ENCODE measurements at places on chromosomes 13 and 19.
A peak's percentile ranks its signal among the peaks of the same experiment; 100 is the strongest.

GRCh38 chr19:48646722-48647216 lies 782 bp upstream of the CA11 start:
- no peak for DNase-seq

DNA sequence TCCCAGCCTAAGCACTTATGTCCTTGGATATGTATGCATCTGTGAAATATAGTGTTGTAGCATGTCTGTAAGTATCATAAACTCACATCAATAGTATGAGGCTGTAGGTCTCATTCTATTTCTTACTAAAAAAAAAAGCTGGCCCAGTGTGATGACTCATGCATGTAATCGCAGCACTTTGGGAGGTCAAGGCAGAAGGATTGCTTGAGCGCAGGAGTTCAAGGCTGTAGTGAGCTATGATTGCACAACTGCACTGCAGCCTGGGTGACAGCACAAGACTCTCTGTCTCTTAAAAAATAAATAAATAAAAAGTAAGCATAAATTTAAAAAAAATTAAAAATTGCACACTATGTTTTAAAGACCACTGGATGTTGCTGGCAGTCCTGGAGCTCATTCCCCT lies 79.1 kb upstream of the SPATA13 start:
- DNase-seq = no peak

GRCh38 chr19:13764821-13765394 lies 586 bp downstream of the MRI1 start:
- DNase-seq = no peak

GRCh38 chr19:23784274-23784673 lies 25.6 kb upstream of the ZNF681 start:
- DNase-seq = no peak

GRCh38 chr19:16576690-16577530 lies 4.7 kb upstream of the SLC35E1 start:
- no peak for DNase-seq

DNA sequence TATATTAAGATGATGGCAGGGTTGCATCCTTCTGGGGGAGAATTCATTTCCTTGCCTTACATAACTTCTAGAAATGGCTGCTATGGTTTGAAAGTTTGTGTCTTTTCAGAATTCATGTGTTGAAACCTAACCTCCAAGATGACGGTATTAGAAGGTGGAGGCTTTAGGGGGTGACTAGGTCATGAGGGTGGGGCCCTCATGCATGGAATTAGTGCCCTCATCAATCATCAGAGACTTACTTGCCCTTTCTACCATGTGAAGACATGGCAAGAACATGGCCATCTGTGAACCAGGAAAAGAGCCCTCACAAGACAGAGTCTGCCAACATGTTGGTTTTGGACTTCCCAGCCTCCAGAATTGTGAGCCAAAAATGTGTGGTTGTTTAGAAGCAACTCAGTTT lies 14.8 kb upstream of the FCER2 start:
- no peak for DNase-seq

DNA sequence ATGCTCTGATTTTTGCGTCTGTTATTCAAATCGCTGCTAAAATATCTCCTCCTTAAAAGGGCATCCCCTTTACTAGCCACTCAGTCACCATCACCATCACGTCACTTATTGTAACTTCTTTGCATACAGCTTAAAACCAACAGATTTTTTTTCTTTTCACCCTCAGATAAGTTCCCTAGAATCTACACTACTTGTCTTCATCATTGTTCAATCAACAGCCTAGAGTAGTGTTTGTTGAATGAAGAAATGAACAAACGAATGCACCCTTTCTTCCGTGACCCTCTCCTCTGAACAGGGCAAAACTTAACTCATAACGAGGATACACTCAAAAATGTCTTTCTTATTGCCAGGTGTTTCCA lies 1.1 kb upstream of the AKAP11 start:
- DNase-seq = no peak

- no peak for DNase-seq
Observed at GRCh38 chr19:55333870-55334269, 5.8 kb upstream of the KMT5C start.

DNA sequence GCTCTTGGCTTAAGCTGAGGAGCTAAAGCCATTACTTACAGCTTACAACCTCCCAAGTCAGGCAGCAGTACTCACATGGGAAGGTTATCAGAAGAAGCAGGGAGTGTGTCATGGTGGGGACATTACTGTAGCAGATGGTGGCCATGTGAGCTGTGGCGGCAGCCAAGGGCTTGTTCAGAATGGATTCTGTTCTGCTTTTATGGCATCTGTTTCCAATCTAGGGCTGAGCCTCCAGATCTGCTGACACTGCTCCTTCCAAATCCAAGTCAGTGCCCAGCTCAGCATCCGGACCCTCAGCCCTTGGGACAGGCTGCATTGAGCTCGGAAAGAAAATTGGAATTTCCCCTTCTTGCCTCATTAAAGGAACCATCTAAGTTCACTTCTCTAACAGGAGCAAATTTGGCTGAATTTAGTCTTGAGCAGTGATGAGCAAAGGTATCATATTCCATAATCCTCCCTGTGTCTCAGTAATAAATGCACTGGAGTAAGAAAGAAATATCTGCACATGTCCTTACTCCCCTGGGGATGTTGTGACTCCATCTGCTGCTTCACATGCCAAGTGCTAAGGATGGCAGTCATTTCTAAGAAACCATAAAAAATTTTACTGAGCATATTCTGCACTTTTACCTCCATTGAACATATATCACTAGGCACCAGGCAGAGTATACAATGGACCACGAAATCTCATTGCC lies 73.9 kb downstream of the KCTD12 start:
- DNase-seq = no peak

GRCh38 chr13:46556418-46556779 lies 3.4 kb downstream of the LRCH1 start:
- DNase-seq = no peak

DNA sequence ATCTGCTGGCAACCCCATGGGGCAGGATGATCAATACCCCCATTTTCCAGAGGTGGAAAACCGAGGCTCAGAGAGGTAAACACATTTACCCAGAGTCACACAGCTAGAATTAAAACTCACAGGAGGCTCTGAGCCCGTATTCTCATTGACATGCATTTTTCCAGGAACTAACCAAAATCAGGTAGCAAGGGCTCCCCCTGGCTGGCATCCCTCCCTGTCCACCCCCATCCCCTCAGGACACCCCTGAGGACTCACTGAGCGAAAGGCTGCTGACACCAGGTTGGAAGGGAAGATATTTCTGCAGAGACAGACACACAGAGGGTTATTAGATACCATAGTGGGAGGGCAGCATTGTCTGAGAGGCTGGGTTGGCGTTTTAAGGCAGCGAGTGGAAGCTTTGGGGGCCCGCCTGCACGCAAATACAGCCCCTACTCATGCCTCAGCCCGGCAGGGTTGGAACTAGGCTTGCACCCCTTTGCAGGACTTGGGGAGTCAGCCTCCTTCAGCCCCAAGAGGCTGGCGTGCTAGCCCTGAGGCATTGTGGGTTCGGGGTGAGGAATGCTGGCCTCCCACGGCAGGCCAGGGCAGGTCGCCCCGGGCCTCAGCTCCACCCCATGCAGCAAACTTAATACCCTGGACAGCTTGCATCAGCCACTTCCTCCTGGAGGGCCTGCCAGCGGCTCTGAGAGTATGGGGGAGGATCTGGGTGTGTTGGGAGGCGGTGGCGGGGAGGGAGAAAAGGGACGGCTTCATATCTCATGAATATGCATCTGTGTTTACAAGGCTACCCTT lies 3.9 kb downstream of the SLC1A5 start:
- peak; percentile 87 for DNase-seq

- no peak for DNase-seq
Observed at GRCh38 chr19:39160889-39161672, 35.5 kb downstream of the PAK4 start.

- no peak for DNase-seq
Observed at GRCh38 chr13:83232626-83233025, 649.6 kb downstream of the SLITRK1 start.

DNA sequence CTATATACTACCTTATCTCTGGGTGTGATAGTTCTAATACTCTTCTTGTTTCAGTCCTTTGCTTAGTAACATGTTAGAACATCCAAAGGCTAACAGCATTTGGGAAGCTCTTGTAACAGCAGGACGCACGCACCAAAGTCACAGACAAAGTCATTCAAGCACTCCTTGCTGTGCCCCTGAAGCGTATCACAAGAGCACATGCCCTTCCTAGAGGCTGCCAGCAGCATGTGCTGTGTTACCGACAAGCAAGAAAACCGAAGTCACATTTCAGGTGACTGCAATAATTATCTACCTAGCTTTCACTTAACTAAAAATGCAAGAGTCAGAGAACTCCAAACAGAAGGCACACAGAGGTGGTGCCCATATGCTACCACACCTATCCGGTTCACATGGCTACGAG lies 194.1 kb downstream of the KLF12 start:
- DNase-seq = no peak

DNA sequence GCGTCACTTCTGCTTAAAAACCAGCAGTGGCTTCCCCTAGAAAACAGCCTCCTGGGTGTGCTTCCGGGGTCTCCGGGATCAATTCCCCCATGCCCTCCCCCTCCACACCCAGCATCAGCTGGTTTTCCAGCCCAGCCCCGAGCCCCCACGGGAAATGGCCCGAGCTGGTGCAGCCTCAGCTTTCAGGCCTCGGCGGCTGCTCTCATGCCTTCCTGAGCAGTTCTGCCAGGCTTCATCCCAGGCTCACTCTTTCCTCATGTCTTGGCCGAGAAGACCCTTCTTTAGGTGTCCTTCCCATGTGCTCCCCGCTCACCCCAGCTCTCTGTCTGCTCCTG lies 103.1 kb upstream of the RNF113B start:
- no peak for DNase-seq

GRCh38 chr19:1672038-1672768 lies 19.8 kb upstream of the TCF3 start:
- no peak for DNase-seq

DNA sequence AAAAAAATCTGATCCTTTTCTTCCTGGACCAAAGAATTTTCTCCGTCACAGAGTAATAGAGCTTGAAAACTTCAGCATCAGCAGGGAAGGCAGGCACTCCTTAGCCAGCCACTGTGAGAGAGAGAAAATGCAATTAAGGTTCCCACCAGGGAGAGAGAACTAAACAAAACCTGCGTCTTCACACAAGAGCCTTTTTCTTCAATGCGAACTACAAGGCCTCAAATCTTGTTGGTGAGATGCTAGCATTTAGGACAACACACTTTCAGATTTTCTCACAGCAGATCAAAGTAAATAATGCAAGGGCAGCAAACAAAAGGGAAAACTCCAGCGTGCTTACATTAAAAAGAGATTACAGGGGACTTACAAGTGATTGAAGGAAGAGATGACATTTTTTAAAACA lies 80.1 kb downstream of the DACH1 start:
- DNase-seq = no peak

GRCh38 chr13:35979361-35979951 lies 151.7 kb downstream of the DCLK1 start:
- DNase-seq = peak; percentile 80

DNA sequence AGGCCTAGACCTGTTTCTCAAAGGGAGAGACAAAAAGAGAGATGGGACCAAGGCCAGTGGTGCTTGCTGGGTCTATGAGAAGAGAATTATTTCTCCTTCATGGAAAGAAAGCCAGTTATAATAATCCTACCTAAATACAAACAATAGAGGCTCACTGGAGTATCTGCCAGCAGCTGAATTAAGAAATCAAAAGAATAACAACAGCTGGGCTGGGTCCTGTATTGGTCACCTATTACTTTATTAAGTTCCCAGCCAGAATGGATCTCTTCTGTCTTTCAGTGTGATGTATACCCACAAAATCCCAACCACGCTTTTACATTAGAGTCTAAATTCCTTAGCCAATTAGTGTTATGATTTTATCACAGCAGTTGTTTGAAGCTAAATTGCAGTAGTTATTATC lies 297.8 kb upstream of the DACH1 start:
- no peak for DNase-seq

GRCh38 chr19:10395003-10395402 lies 8.3 kb downstream of the CDC37 start:
- DNase-seq = no peak

DNA sequence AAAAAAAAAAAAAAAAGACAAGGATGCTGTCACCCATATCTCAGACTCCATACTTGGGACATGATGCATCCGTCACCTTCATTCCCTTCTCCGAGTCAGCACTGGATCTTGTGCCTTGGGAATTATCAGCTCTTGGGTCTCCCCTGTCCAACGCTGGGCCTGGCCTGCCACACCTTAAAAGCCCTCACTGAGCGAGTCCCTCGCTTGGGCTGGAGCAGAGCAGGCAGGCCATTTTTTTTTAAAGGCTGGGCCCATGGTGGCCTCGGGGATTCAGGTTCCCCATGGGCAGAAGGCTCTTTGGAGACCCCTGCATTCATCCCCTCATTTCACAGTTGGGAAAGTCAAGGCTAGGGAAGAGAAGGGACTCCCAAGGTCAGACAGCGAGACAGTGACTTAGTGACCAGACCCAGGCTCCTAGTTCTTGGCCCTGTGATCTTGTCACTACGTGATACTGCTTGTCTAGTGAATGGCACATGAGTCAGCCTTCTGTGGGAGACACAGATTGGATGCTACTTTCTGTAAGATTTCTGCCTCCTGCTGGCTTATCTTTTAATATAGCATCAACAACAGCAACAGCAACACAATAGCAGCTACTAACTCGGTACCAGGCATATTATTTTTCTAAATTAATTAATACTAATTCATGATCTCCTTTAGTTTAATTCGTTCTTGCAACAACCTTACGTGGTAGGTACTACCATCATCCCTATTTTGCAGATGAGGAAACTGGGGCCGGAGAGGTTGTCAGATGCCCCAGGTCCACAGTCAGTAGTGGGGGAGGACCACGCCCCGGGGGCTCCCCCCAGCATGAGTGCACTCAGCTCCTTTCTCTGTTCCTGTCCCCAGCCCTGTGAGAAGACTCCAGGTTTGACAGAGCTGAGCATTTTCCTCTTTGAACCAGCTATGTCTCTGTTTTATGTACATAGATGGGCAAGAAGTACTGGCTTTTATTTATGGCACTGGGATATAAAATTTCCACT lies 27.4 kb upstream of the ZNF536 start:
- DNase-seq = no peak

- no peak for DNase-seq
Observed at GRCh38 chr13:103525530-103525929, 459.3 kb upstream of the SLC10A2 start.

GRCh38 chr19:37950471-37951175 lies 43.6 kb downstream of the SIPA1L3 start:
- no peak for DNase-seq

Data from HS-27A (cell line).